Left forelimb (tissue), 1 donor: ENCODE measurements at places on chromosomes 6 and 20.

DNA sequence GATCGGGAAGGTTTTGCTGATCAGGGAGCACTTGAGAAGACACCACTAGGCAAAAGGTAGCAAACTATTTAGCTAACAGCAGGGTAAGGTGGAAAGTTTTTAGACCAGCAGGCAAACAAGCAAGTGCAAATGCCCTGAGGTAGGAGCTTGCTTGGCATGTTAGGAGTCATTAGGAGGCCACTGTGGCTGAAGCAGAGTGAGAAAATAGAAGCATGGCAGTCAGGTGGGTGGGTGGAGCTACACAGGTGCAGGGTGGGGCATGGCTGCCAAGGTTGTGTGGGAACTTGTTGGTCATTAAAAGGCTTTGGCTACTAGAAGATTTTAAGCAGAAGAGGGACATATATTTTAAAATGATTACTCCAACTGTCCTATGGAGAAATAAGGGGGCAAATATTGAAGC is 77.3 kb downstream of the EDN1 start:
- DNase-seq: no peak

- no peak for DNase-seq
These were observed 119.5 kb downstream of the PHACTR3 start for GRCh38 chr20:59723607-59724456.

GRCh38 chr6:14172562-14172961 is 55.0 kb downstream of the CD83 start:
- DNase-seq: no peak

- DNase-seq: no peak
These were observed 19.8 kb downstream of the SLC22A3 start for GRCh38 chr6:160367798-160368547.

GRCh38 chr20:61837200-61837599 is 228.5 kb downstream of the TAF4 start:
- no peak for DNase-seq

- DNase-seq: no peak
These were observed 23.0 kb upstream of the FLRT3 start for GRCh38 chr20:14360416-14360815.

- no peak for DNase-seq
These were observed 31.0 kb downstream of the NPEPL1 start for GRCh38 chr20:58723628-58723984.
